Suppressor macrophage treated with lipopolysaccharide for 4 hours (primary cell): ENCODE measurements at places on chromosomes 5 and 9.

DNA sequence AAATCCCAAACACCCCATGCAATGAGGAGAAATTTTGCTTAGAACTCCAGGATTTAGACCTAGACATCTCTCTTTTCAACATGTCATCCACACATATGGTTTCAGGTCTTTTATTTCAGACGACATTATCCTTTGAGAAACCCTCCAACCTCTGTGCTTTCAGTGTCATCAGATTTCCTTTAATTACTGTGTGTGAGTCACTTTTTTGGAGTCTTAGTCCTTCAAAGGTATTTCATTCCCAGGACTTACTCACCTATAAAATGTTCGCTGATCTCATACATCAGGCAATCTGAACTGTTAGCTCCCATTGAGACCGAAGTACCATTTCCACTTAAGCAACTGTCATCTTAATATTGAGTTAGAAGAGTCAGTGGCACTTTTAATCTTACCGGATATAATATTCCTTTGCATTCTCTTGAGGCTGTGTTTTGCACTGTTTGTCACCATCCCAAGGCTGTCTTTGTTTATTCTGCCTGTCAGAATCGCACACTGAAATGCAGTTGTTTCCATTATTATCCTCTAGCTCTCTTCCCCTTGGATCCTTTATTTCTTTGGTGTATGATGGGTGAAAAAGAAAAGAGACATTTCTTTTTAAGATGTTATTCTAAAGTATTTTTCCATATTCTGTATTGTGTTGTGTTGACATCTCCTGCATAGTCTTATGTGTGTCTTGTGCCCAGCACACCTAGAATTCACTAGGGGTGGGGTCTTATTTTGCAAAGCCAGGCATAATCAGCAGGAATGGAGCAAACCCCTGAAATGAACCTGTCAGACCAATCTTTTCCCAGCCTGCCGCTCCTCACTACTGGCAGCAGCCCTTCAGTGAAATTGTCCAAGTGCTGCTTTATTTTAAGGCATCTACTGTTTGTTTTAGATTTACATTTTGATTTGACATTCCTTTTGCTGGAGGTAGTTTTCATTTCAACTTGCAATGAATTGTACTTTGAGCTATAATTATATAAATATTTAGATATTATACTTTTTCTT, 155.4 kb downstream of the PAM start:
- DNase-seq = no peak

- no peak for DNase-seq
Measured at GRCh38 chr5:56566374-56567249, 248.7 kb upstream of the MAP3K1 start.

DNA sequence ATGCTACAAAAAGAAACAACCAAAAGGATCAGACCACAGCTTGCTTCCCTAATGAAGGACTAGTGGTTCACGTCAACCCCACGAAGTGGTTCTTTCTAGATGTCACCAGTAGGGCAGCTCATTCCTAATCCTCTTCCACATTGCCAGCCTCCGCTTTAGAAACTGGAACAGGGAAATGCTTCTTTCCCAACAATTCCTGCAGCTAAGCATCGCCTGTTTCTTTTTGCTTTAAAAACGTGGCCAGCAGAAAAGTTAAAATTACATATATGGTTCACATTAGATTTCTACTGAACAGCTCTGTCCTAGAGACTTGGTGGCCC, 100.2 kb downstream of the MTX3 start:
- no peak for DNase-seq

DNA sequence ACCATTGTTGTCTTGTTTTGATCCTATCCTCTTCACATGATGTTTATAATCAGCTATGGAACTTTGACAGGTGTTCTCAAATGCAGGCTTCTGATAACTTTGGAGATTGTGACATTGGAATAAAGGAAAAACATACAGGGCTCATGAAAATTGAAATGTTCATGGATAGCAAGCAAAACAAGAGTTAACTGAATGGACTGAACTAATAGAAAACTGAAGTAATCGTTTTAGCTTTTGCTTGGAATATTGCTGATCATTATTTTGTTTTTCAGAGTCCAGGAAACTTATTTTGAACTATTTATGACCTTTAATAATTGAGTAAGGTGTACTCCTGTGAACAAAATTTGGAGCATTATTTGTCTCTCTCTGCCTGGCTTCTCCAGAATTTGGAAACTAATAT, 436.7 kb upstream of the CDH9 start:
- DNase-seq = no peak

GRCh38 chr5:13278811-13279210, 665.7 kb downstream of the DNAH5 start:
- DNase-seq = no peak

GRCh38 chr5:169121630-169122420, 179.1 kb downstream of the SLIT3 start:
- DNase-seq = no peak

GRCh38 chr9:80995759-80996158, 693.6 kb downstream of the TLE1 start:
- DNase-seq = no peak

GRCh38 chr5:156376751-156377150, 49.8 kb downstream of the SGCD start:
- no peak for DNase-seq

- no peak for DNase-seq
Measured at GRCh38 chr9:113444736-113445135, 18.8 kb upstream of the RGS3 start.

DNA sequence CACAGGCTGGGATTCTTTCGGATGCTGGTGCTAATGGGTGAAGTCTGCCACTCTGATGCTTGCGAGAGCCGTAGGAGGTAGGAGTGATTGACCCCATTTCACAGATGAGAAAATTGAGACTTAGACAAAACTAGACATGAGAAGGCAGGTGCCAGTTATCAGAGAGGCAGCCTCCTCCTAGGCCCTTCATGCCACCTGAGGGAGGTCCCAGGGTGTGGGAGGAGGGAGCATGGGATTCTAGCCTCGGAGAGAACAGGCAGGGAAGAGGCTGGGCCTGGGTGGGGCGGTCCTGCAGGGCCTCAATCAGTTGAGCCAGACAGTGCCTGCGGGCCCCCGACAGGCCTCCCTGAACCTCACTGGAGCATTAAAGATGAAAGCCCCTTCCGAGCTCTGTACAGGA, 112.4 kb downstream of the COL23A1 start:
- no peak for DNase-seq

GRCh38 chr5:37704406-37704805, 135.4 kb downstream of the GDNF start:
- no peak for DNase-seq

GRCh38 chr9:37840560-37841194, 40.1 kb downstream of the DCAF10 start:
- DNase-seq = peak; percentile 50

DNA sequence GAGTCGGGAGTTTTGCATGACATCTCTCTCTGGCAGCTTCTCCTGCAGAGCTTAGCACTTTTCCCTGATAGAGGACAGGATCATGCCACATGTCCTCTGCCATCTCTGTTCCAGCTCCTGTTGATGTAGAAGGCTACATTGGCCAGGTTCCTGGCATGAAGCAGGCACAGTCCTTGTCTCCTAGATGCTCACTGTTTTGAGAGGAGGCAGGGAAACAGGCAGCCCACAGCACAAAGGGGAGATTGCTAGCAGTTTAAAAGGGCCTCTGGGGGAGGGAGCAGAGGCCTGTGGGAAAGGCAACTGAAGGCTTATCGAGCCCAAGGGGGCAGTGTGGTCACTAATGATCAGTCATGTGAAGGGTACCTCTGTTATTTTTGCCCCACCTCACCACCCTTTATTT, 10.7 kb downstream of the ARHGAP26 start:
- DNase-seq = no peak

- peak; percentile 98 for DNase-seq
Measured at GRCh38 chr9:99820685-99821395, 845 bp upstream of the NR4A3 start.

DNA sequence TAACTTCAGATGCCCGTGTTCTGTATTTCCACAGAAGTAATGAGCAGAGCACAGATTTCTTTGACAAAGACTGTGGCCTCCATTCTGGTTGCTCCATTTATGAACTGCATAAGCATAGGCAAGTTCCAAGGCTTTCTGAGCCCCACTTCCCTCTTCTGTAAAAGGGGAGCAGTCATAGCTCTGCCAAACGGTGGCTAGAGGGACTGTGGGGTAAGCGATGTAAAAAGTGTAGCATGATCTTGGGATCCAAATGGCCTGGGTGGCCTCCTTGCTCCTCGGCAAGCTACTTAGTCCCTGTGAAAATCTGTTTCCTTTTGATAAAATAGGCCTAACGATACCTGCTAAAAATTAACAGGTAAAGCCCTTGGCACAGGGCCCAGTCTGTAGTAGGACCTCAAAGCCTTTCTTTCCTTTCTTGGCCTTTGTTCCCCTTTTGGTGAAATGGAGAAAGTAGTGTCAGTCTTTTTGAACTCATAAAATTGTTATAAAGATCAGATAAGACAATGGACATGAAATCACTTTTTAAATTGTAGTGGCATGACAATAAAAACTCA, 646.6 kb downstream of the ACTL7B start:
- no peak for DNase-seq

GRCh38 chr5:16144416-16144815, 35.2 kb downstream of the MARCHF11 start:
- no peak for DNase-seq

- DNase-seq = peak; percentile 57
Measured at GRCh38 chr5:36150676-36151433, 832 bp downstream of the LMBRD2 start.

- no peak for DNase-seq
Measured at GRCh38 chr5:2334719-2335118, 416.8 kb downstream of the IRX2 start.

DNA sequence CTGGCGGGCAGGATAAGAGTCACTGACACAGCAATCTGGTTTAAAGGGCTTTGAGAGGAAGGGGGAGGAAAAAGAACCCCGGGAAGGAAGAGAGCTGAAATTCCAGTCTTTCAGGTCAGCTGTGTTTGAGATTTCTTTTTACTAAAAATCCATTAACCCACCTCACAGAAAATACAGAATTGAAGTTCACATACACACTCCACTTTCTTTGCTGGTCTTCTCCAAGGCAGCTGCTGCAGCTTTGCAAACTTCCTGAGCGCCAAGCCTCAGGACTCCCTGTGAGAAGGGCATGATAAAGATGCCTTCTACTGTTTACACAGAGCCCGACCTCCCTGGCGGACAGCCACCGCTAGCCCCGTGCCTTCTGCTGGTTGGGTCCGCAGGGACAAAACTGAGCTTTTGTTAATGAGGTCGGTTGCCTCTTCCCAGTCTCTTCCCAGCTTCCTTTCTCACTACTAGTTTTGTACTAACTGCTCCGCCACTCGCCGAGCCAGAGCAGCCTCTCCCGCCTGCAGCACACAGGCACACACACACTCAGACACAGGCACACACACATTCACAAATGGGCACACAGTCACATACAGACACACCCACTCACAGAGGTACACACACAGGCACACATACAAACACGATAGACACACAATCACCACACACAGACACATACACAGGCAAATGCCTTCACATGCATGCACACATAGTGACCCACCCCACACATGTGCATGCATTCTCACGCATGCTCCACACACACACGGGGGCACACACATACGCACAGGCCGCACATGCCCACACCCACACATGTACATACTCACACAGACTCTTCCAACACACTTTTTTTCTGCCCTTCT, at the start of gene FREM1:
Gene FREM1, minus strand, starts transcription at position 468 of the 845 bp plus-strand sequence. CDS start 41,451 bp downstream, outside the sequence.
- no peak for DNase-seq

DNA sequence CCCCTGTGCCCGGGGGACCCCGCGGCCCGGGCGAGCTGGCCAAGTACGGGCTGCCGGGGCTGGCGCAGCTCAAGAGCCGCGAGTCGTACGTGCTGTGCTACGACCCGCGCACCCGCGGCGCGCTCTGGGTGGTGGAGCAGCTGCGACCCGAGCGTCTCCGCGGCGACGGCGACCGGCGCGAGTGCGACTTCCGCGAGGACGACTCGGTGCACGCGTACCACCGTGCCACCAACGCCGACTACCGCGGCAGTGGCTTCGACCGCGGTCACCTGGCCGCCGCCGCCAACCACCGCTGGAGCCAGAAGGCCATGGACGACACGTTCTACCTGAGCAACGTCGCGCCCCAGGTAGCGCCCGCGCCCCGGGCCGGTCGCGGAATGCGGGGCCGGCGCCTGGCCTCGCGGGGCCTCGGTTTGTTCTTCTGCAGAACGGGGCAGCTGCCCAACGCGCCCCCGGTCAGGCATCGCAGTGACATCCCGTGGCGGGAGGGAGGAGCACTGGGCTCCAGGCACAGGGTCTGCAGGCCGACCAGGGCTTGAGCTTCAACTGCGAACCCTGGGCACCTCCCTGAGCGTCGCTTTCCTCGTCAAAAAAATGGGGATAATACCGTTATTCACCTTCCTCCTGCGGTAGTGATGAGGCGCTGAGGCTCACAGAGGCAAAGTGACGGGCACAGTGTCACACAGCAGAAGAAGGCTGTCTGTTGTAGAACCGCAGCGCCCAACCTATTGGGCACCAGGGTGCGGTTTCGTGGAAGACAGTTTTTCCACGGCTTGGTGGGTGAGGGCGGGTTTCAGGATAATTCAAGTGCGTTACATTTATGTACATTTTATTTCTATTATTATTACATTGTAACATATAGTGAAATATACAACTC, 777 bp downstream of the ENDOG start:
- peak; percentile 26 for DNase-seq

- no peak for DNase-seq
Measured at GRCh38 chr5:83375049-83375745, 96.3 kb upstream of the VCAN start.

- DNase-seq = no peak
Measured at GRCh38 chr5:149273237-149273636, 1.6 kb downstream of the AFAP1L1 start.

DNA sequence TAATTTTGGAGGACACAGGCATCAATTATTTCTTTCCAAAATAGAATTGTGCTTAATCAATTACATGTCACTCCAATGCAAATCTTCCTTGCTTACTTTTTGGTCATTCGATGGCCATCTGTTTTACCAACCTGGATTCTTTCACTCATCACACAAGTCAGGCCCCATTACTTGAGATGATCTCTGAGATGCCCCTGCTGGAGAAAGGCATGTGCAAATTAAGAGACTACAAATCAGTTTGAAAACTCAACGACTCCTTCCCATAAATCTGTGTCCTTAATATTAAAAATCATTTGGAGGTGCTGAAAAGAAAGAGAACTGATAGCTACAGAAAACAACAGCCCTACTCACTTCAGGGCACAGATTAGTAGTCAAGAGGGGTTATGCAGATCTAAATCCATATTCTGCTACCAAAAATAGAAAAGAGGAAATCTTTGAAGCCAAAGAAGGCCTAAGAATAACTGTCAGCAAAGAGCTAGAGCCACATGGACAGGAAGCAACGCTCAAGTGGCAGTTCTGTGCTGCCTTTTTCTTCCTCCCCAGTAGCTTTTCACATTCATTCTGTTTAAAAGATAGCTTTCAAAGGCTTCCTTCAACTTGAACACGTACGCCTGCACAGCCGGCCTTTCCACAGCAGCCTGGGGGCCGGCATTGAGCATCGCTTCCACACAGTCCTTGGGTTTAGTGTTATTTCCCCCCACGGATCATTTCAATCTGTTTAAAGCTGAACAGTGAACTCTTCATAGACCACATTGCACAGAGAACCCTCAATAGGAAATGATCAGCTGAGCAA, 79.3 kb upstream of the MAP3K1 start:
- peak; percentile 37 for DNase-seq
